Posterior cingulate gyrus (tissue), 11 donors: ENCODE measurements at places on chromosomes 12 and 14.

DNA sequence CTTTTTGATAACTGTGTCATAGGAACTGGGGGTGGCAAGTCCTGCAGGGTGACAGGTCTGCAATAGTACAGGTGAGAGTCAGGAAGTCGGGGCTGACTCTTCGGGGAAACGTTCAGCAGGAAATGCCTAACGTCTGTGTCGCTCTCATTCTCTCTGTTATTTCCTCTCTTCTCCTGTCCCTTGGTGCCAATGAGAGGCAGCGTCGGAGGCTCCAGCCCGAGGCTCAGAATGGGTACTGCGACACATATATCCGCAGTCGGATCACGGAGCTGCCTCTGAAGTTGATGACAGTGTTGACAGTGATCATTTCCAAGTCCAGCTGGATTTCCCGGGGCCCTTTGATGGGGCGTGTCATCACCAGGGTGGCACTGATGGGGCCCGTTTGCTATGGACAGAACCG, 2.7 kb upstream of the TC2N start:
- no peak for DNase-seq

DNA sequence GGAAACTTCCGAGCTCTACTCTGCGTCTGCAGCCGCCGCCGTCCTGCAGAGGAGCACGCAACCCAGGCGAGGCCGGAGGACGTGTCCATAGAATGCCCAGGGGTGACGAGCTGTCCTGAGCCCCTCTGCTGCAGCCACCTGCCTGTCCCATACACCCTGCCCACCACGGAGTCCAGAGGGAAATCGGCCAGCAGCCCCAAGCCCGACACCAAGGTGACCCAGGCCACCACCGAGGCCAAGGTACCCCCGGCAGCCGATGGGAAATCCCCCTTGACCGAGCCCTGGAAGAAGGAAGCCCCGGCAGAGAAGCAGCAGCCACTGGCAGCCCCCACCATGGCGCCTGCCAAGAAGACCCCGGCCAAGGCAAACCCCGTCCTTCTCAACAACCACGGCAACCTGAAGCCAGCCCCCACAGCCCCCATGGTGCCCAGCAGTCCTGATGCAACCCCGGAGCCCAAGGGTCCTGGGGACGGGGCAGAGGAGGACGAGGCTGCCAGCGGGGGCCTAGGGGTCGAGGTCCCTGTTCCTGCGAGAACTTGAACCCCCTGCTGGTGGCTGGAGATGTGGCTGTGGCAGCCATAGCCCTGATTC, 128.7 kb upstream of the C14orf180 start:
- DNase-seq: no peak

DNA sequence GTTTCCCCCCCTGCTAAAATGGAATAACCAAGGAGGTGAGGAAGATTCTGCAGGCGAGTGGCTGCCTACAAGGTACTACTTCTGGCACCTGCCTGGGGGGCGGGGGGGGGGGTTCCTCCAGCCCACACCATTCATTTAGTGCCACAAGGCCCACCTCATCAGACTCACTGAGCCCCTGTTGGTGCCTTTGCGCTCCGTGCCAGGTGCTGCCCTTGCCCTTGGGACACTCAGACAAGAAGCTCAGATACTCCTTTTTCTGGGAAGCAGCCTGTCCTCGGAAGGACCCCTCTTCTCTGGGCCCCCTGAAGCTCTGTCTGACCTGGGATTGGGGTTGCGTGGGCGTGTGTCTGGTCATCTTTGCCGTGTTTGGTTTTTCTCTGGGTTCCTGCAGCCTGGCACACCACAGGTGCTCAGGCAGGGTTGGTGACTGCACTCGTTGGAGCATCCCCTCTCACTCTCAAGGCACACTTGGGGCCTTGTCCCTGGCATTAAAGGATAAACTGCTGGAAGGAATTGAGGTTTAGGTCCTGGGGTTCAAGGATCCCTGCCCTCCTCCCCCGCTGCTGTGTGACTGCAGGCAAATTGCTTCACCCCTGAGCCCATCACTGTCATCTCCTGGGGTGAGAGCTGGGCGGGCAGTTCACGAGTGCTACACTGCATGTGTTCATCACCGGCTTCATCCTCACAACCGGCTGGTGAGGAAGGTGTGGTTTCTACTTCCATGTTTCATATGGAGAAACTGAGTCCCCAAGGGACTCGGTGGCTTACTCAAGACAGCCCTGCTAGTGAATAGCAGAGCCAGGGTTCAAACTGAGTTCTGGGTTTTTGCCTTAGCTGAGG, 16.9 kb downstream of the FAM222A start:
- DNase-seq: peak; percentile 55

DNA sequence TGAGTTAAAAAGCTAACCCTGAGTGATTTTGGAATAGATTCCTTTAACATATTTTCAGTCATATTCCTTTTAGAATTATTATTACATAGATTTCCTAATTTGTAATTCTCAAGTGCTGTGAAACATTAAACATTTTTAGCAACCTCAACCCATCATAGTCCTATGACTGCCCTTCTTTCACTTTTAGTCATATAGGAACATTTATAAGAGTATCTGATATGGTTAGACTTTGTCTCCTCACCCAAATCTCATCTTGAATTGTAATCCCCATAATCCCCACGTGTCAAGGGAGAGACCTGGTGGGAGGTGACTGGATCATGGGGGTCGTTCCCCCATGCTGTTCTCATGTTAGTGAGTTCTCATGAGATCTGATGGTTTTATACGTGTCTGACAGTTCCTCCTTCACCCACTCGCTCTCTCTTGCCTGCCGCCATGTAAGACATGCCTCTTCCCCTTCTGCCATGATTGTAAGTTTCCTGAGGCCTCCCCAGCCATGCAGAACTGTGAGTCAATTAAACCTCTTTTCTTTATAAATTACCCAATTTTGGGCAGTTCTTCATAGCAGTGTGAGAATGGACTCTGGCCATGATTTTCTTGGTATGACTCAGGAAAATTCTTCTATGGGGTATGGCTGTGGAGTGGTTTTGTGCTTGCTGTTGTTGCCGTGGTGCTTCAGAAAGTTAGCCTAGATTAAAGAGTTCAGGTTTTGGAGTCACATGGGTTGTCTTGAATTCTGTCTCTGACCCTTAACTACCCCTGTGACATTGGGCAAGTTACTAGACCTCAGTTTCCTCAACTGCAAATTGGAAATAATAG, 83.9 kb downstream of the FUT8 start:
- no peak for DNase-seq

GRCh38 chr12:61385771-61386170, 874.4 kb upstream of the USP15 start:
- no peak for DNase-seq

DNA sequence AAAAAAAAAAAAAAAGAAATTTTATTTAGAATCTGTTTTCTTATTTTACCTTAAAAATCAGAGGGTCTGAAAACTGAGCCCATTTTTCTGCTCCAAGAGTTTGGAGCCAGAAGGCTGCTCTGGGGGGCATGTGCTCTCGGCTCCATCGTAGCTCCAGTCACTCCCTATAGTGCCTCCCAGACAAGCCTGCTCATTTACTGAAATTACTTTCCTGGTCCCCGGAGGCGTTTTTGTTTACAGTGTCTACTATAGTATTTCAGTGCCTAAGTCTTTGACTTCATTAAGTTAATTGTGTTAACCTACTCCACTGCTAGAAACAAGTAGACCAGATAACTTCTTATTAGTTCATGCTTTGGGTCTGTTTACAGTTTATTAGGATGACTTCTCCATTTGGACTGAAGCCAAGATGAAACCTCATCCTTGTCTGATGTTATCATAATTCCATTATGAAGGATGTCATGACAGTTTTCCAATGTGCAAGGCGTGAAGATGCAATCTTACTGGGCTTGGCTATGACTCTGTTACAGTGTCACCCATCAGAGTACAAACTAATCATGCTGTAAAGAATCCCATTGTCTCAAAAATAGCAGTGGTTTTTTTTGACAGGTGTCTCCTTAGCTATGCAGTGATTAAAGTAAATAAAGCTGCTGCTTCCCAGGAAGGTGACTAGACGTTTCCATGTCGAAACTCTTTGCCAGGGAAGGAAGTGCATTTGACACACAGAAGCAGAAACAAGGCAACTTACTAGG, 182.3 kb downstream of the TMEM132C start:
- DNase-seq: no peak

- DNase-seq: no peak
Observed at GRCh38 chr14:54771411-54772027, 131.1 kb downstream of the GCH1 start.

GRCh38 chr12:29614694-29615325, 117.3 kb upstream of the OVCH1 start:
- no peak for DNase-seq

DNA sequence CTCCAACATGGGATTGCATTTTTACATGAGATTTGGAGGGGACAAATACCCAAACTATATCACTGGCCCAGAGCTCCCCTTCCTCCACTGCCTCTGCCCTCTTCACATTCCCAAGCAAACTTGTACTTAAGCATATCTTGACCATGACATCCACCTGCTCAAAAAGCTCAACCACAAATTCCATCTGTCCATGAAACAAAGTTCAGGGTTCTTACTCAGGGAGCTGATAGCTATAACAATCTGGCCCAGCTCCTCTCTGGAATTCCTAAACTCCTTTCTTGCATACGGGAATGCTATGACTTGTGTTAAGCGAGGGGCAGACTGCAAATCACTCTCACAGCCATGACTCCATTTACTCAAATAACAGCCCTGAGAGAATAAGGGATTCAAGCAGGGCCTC, 152.1 kb downstream of the GALC start:
- no peak for DNase-seq

- no peak for DNase-seq
Observed at GRCh38 chr12:38823738-38824137, 81.7 kb downstream of the CPNE8 start.

DNA sequence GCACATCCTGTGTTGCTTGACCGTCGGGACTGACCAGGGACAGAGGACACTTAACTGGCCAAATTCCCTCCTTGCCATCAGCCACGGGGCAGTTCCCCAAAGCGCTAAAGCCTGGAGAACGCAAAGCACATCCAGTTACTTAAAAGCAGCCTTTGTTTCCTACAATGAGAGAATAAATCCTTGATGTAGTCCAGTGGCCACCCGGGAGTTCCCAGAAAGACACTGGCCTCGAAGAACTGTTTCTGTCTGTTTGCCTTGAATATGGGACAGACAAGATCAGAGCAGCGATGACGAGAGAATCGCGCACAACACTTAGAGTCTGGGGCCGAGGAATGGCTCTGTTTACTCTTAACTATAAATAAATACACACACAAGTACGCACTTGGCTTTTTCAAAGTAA, 102.2 kb downstream of the TNFAIP2 start:
- DNase-seq: no peak

- no peak for DNase-seq
Observed at GRCh38 chr14:31889297-31889696, 187.8 kb upstream of the ARHGAP5 start.

DNA sequence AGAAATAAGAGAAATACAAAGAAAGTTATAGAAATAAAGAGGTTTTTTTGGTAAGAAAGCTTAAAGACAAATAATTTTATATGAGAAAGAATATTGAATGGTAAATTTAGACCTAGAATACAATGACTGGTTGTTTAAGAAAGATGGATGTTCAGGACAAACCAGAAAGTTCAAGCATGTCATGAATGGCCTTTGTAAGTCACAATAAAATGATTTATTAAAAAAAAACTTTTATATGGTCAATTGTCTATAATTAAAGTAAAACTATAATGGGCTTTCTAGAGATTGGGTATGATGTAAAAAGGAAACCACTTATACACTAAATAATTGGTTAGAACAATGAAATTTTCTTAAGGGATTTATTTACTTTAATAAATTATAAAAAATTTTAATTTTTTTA, 19.8 kb upstream of the CAPRIN2 start:
- DNase-seq: no peak

DNA sequence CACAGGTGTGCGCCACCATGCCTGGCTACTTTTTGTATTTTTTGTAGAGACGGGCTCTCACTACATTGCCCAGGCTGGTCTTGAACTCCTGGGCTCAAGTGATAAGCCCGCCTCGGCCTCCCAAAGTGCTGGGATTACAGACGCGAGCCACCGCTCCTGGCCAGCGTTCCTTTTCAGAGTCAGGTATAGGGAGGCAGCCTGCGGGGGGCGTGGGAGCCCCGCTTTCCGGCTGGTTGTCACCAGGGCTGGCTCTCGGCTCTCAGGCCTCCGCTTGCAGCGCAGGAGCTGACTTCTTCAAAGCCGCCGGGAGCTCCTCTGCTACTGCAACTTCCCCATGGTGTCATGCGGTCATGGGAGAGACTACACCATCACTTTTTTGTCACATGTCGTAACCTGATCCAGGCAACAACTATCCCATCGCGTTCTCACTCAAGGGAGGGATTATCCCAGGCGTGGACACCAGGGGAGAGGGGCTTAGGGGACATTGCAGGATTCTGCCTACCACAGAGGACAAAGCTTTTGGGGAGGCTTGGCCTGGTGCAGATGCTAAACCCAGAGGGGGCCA, 129.4 kb downstream of the SCARB1 start:
- DNase-seq: no peak

- no peak for DNase-seq
Observed at GRCh38 chr12:58346032-58346632, 404.8 kb downstream of the ATP23 start.

DNA sequence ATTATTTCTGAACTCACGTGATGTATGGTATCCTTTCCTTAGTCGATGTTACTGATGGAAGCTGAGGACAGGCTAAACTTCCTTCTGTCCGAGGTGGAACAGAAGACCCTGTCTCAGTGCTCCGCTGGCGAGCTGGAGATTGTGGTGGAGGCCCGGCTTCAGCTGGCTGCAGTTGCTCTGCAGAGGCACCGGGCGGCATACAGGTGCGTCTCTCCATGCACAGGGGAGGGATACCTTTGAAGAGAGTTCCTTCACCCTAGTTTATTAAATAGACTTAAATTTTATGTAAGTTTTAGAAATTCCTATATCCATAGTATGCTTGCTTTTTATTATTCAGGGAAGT, 186.7 kb upstream of the NEDD1 start:
- DNase-seq: no peak

DNA sequence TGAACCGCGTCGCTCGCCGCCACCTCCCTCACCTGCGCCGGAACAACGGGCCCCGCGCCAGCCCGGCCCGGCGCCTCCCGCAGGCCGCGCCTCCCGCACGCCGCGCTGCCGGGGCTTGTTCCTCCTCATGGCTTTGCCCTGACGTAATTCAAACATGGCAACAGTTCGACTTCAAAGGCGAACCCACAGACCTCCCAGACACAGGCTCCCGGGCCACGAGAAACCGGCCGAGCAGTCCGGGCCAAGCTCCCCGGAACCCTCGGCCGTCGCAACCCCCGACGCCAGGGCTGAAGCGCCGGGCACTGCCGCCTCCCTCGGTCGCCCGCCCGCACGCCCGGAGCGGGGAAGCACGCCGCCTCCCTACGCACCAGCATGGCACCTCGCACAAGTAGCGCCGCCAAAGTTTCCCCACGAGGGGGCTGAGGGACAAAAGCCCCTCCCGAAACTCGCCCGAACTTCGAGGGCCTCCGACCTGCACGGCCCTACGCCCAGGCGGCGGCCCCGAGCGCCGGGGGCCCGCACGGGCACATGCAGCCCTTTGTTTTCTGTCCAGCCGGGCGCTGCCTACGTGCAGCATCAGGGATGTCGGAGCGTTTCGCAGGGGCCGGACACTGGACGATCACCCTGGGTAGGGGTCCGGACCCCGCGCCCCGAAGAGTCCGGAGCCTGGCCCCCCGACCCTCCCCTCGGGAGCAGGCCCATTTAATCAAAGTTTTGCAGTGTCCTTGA, 1.7 kb downstream of the SINHCAF start:
- no peak for DNase-seq
